ENCODE measurements at places on chromosomes 4 and X.

DNA sequence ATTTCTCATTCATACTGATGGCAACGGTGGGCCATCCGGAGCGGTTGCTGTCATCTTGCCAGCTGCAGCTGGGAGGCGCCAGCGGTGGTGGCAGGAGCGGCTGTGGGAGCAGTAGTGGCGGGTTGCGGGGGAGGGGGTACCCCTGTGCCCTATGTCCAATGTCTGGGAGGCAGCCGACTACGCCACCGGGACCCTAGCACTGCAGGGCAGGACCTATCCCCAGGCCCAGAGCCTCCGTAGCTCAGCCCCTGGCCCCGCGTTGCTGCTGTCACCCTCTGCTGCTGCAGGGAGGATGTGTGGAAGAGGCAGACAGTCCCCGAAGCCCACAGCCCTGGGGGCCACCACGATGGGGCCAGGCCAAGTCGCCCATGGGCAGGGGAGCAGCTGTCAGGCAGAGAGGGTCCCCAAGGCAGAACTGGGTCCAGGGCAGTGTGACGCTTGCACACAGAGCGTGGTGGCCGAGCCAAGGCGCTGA lies 10.0 kb upstream of the SPP1 start:
- DNase-seq = no peak

GRCh38 chr4:182856862-182857261 lies 60.3 kb downstream of the DCTD start:
- no peak for DNase-seq

DNA sequence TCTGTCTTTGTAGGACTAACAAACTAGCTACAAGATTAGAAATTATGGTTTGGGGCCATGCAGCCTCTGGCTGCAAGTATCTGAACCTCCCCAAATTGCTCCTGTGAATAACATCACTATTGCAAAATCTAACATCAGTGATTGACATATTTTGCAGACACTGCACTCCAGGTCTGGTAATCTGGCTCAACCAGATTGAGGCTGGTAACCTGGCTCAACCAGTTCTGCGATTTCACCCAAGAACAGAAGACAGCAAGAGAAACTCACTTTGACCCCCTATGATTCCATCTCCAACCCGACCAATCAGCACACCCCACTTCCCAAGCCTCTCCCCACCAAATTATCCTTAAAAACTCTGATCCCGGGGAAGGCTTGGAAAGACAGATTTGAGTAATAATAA lies 20.9 kb downstream of the SPIN3 start:
- DNase-seq = no peak

- DNase-seq = no peak
These were observed 26.4 kb downstream of the PPP1R2C start for GRCh38 chrX:42751573-42751972.

DNA sequence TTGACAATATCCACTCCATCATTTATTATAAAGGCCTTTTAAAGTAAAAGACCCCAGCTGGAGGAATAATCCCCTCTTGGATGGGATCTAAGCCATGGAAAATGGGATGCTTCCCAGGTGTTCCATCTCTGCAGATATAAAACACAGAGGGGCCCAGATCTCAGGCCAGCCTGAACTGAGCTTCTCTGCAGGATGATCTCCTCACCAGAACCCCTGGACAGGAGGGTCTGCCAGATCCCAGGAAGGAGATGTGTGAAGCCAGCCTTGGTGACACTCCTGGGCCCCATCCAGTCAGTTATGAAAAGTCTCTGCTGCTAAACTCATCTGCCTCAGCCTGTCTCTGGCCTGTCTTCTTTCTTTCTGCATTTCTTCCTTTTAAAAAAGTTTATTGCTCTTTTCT lies 56.7 kb downstream of the HTRA3 start:
- DNase-seq = no peak
